ENCODE measurements at places on chromosomes 7 and 10.

DNA sequence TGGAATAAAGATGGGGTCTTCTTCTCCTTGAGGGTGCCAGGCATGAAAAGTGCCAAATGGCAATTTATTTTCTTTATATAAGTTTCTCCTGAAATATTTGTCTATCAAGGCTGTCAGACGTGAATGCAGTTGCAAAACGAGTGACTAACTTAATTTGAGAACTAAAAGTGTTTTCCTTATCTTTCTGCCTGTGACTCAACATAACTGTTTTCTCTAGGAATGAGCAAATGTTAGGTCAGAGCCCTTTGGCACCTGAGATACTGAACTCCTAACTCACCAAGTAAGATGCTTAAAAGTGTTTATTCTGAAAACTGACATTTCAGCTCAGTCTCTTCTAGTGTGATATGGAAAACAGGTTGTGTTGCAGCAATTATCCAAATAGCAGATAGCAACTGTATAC is 197.0 kb downstream of the STK31 start:
- DNase-seq: no peak

DNA sequence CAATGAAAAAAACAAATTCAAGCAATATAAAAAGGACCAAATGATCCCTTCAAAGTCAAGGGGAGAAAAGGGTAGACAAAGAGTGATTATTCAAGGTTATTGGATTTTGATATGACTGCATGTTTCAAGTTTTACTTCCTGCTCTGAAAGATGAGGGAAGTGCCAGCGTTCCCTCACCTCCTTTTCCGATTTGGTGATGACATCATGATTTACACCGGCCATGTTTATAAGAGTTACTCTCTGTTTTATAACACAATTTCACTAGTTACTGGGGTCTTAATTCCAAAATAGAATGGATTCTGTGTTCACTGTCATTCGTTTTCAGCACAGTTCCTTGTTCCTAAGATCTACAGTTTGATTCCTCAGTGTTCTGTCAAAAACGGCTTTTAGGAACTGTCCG is 60.5 kb upstream of the CPXM2 start:
- no peak for DNase-seq

GRCh38 chr10:3467052-3467951 is 294.7 kb upstream of the PITRM1 start:
- peak; percentile 84 for DNase-seq

GRCh38 chr10:64332551-64332950 is 811.4 kb downstream of the REEP3 start:
- no peak for DNase-seq

- DNase-seq: no peak
Measured at GRCh38 chr10:66349726-66350125, 576.1 kb upstream of the LRRTM3 start.

- DNase-seq: peak; percentile 78
Measured at GRCh38 chr7:80721883-80722615, 83.6 kb downstream of the CD36 start.

- DNase-seq: no peak
Measured at GRCh38 chr7:144786522-144786921, 49.3 kb downstream of the TPK1 start.

GRCh38 chr7:156703209-156703608 is 62.6 kb downstream of the RNF32 start:
- no peak for DNase-seq

DNA sequence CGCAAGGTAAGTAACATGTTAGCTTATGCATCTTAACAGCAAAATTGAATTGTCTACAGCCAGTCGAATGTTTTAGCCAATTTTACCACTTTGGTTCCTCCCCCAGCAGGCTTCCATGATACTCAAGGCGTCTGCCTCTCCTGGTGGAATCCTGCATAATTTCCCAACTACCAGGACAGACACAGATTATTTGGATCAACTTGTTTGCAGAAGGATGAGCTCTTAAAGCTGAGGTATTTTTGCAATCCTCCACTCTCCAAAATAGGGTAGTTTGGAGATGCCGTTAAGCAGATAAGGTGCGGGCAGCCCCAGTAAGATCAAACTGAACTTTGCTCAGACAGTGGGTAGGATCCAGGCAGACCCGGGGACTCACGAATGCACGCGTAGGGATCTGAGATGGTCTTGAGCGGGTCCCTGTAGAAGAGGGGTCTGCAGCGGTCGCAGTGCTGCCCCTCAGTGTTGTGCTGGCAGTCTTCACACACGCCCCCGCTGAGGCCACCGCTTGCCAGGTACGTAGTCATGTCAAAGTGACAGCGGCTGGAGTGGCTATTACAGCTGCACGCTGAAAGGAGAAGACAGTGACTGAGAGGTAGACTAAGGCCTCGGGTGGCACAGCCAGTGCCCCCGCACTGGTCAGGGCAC is 27.4 kb downstream of the LAMB4 start:
- no peak for DNase-seq

- no peak for DNase-seq
Measured at GRCh38 chr7:11742496-11742895, 89.5 kb downstream of the THSD7A start.

- DNase-seq: no peak
Measured at GRCh38 chr7:47085491-47086275, 496.2 kb downstream of the TNS3 start.

DNA sequence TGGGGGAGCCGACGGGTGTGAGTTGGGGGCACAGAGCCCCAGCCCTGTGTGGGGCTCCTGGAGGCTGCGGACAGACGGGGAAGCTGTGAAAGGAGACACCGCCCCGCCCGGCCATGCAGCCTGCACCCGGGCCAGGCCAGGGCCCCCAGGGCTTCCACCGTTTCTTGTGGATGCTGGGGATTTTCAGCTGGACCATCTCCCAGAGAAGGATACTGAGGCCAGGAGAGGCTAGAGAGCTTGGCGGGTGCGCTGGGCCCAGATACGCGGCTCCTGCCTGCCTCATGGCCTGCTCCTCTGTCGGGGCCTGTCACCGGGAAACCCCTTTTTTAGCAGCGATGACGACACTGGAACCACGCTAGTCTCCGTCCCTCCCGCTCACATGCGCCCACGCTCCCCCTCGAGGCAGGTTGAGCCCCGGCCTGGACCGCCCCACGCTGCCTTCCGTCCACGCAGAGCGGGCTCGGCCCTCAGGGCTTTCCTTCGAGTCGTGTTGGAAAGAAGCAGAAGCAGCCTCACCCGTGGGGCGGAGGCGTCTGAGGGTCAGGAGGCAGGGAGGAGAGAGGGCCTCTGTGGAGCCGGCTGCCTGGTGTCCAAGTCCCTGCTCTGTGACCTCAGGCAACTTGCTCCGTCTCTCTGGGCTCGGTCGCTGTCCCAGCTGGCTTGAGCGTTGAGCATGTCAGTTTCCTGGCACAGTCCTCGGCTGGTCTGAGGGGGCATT is 11.7 kb downstream of the TMEM184A start:
- peak; percentile 7 for DNase-seq

DNA sequence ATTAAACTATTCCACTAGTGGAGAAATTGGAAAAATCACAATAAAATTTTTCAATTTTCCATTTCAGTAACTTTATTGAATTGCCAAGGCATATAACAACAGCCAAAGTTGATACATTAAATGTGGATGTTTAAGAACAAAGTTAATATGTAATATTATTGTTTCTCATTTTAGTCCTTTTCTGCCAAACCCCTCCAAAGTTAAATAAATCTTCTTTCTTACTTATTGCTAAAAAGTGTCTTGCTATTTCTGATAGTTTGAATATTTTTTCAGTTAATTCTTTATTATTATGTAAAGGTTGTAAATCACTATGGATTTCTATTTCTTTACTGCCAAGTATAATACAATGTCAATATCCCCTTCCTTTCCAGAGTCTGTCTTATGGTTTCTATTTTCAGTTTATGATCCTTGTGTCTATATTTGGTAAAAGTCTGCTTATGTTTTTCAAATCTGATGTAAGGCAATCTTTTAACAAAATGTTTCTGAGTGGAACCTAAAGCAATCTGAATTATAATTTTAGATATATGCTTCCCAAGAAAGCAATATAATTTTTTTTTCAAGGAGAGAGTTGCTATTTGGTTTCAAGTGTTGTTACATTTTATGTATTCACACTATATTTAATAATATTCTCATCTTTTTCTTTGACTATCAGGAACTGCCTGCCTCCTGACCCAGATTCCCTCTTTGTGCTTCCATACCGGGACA is 80.3 kb upstream of the RHOBTB1 start:
- DNase-seq: no peak

GRCh38 chr10:119292968-119293760 is 85.8 kb downstream of the GRK5 start:
- no peak for DNase-seq

GRCh38 chr10:6916601-6917000 is 336.5 kb upstream of the PRKCQ start:
- DNase-seq: peak; percentile 56

- DNase-seq: no peak
Measured at GRCh38 chr10:102335184-102335583, 60.3 kb upstream of the NFKB2 start.

- DNase-seq: no peak
Measured at GRCh38 chr10:99143011-99143410, 92.6 kb downstream of the HPSE2 start.

DNA sequence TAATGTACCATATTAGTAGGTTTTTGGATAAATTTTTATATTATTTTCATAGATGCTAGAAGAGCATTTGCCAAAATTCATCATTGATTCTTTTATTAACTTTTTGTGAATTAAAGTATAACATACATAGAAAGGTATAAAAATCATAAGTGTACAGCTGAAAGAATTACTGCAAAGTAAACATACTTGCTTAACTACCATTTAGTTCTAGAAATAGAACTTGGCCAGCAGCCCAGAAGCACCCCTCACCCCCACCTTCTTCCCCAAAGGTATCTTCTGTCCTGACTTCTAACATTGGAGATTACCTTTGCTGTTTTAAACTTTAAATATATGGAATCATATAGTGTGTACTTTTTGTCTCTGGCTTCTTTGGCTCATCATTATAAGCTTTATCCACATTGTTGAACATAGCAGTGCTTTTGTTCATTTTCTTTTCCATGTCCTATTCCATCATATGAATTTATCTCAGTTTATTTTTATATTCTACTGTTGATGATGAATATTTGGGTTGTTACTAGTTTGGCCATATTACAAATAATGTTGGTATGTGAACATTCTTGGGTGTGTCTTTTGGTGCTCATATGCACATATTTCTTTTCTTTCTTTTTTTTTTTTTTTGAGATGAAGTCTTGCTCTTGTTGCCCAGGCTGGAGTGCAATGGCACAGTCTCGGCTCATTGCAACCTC is 142.8 kb downstream of the ADK start:
- DNase-seq: no peak
